Frontal cortex (tissue), 4 donors: ENCODE measurements at places on chromosomes 13 and 19. TPM values are rescaled to one million over a fixed set of nuclear protein-coding genes. Genes with fewer than 3 reads are reported as not detected.

Gene ACER1
- not detected for total RNA-seq

Gene MAG
- not detected for total RNA-seq

Gene ADGRE2
- under 0.01 TPM for total RNA-seq

Gene GSX1
- total RNA-seq = 0.41 TPM

Gene FFAR1
- total RNA-seq = not detected

Gene FXYD1
- not detected for total RNA-seq

Gene IL4I1
- 0.41 TPM for total RNA-seq

Gene SCEL
- total RNA-seq = 0.41 TPM

Gene HIPK4
- not detected for total RNA-seq

Gene CILP2
- 0.82 TPM for total RNA-seq

Gene NLRP4
- total RNA-seq = not detected

Gene CCDC122
- 10.2 TPM for total RNA-seq

Gene SIGLEC5
- total RNA-seq = under 0.01 TPM

Gene ZNF615
- total RNA-seq = 26.5 TPM

Gene DCT
- 0.41 TPM for total RNA-seq

Gene FAM32A
- 122 TPM for total RNA-seq
